ENCODE measurements at places on chromosomes 7 and 10. TPM values are rescaled to one million over a fixed set of nuclear protein-coding genes. Genes with fewer than 3 reads are reported as not detected.

The TMEM184A gene
- 0.13 TPM for total RNA-seq

The GPNMB gene
- total RNA-seq = 13.7 TPM

The GAD2 gene
- total RNA-seq = not detected

The AZGP1 gene
- 0.40 TPM for total RNA-seq

The ASAH2 gene
- 0.56 TPM for total RNA-seq

The HMX3 gene
- not detected for total RNA-seq
